ENCODE measurements at places on chromosomes 1 and 21. TPM values are rescaled to one million over a fixed set of nuclear protein-coding genes. Genes with fewer than 3 reads are reported as not detected.

GRCh38 chr1:234618737-234619049 is 8.7 kb upstream of the IRF2BP2 start:
- H3K27ac ChIP-seq: peak overlapping the region; percentile 81
- no peak overlapping the region for H3K4me3 ChIP-seq
- no peak for DNase-seq
- no peaks in the 10 kb centered on the region for H3K27me3 ChIP-seq
- peaks cover 55% of the 10 kb centered on the region for H3K4me1 ChIP-seq

- DNase-seq: no peak
- H3K27me3 ChIP-seq: no peaks in the 10 kb centered on the region
- no peak overlapping the region for H3K27ac ChIP-seq
- H3K36me3 ChIP-seq: no peaks in the 10 kb centered on the region
Observed at GRCh38 chr1:201376464-201377374, 761 bp downstream of the TNNT2 start.

CIART gene
- 10.6 TPM for total RNA-seq

DNA sequence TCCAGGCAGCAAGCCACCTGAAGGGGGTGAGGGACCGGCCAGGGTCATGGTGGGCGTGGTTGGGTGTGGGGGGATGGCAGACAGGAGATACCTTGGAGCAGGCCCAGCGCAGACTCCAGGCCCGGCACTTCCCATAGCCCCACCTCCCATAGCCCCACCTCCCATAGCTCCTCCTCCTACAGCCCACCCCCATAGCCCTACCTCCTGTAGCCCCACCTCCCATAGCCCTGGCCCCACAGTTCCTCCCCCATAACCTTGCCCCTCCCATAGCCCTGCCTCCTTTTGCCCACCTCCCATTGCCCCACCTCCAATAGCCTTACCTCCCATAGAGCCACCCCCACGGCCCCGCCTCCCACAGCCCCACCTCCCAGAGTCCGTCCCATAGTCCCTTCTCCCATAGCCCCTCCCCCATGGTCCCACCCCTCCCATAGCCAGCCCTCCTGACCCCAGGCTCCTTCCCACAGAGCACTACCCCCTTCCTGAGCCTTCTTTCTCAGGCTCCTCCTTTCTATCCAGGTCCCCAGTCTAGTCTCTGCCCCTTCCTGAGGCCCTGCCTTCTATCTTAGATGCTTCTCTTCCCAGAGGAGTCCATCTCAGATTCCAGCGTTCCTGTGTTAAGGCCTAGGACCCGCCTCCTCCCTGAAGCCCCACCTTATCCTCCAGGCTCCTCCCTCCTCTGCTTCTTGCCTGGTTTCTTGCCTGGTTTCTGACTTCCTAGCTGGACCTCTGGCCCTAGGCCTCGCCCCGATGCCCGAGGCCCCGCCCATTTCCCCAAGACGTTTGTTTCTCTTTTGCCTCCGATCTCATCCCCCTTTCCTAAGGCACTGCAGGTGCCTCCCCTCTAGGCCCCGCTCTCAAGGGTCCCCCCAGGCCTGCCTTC is 46.8 kb downstream of the PTPRU start:
- no peaks in the 10 kb centered on the region for H3K27me3 ChIP-seq
- H3K4me1 ChIP-seq: no peaks in the 10 kb centered on the region
- no peak overlapping the region for H3K4me3 ChIP-seq
- peaks cover 15% of the 10 kb centered on the region for H3K36me3 ChIP-seq

LCE2B gene
- not detected for total RNA-seq

- no peaks in the 10 kb centered on the region for H3K27me3 ChIP-seq
- H3K4me1 ChIP-seq: peaks cover 6% of the 10 kb centered on the region
- peak overlapping the region; percentile 37 for H3K27ac ChIP-seq
- peak; percentile 75 for DNase-seq
- H3K4me3 ChIP-seq: no peak overlapping the region
Observed at GRCh38 chr1:36342426-36343185, 19.2 kb upstream of the EVA1B start.

GRCh38 chr1:113321771-113322387 is 68.4 kb upstream of the MAGI3 start:
- H3K4me3 ChIP-seq: no peak overlapping the region
- H3K4me1 ChIP-seq: no peaks in the 10 kb centered on the region
- DNase-seq: no peak
- peak overlapping the region; percentile 51 for H3K27ac ChIP-seq
- no peaks in the 10 kb centered on the region for H3K27me3 ChIP-seq

GRCh38 chr1:74197255-74197654 is 721 bp downstream of the LRRIQ3 start:
- peak overlapping the region; percentile 61 for H3K4me3 ChIP-seq
- DNase-seq: no peak
- H3K27ac ChIP-seq: peak overlapping the region; percentile 86
- no peaks in the 10 kb centered on the region for H3K27me3 ChIP-seq
- peaks cover 13% of the 10 kb centered on the region for H3K4me1 ChIP-seq
- peaks cover 12% of the 10 kb centered on the region for H3K36me3 ChIP-seq

DNA sequence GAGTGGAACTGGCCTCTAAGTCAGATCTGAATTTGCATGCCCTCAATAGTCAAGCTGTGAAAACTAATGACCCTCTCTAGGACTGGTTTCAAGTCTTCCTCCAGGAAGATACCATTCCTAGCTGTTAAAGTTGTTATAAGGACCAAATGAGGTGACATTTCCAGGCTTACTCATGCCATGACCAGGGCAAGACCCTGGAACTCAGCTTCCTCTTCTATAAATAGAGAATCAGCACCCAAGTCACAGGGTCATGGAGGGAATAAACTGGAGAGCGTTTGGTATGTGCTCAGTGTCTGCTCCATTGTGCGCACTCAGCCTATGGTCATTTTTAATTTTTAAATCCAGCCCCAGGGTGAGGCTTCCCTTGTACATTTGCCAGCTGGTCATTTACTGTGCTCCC is 2.5 kb downstream of the S100A9 start:
- H3K4me3 ChIP-seq: no peak overlapping the region
- DNase-seq: no peak
- peaks cover 17% of the 10 kb centered on the region for H3K4me1 ChIP-seq
- no peak overlapping the region for H3K27ac ChIP-seq
- no peaks in the 10 kb centered on the region for H3K27me3 ChIP-seq

- no peak overlapping the region for H3K4me3 ChIP-seq
- H3K27ac ChIP-seq: no peak overlapping the region
- peaks cover 29% of the 10 kb centered on the region for H3K36me3 ChIP-seq
- peaks cover 4% of the 10 kb centered on the region for H3K4me1 ChIP-seq
- H3K27me3 ChIP-seq: no peaks in the 10 kb centered on the region
Observed at GRCh38 chr1:235990330-235990795, 74.5 kb downstream of the NID1 start.

DNA sequence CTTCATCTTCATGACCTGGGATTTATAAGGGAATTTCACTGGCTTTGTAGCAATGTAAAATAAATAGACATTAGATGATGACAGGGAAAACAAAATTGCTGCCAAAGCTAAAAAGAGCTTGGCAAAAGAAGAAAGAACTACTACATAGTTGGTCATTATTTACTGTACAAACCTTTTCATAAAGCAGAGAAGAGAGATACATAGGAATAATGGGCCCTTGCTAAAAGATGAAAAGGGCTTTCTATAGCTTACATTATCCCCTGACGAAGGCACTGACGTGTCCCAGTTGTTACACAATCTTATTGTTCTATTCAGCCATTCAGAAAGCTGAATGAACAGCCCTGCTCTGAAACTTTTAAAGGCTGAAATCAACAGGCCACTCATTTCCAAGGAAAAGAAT is 57.1 kb downstream of the ZC3H11B start:
- no peaks in the 10 kb centered on the region for H3K27me3 ChIP-seq
- DNase-seq: no peak
- H3K4me3 ChIP-seq: no peak overlapping the region
- no peak overlapping the region for H3K27ac ChIP-seq
- no peaks in the 10 kb centered on the region for H3K4me1 ChIP-seq

KCND3 gene
- 6.3 TPM for total RNA-seq

DNA sequence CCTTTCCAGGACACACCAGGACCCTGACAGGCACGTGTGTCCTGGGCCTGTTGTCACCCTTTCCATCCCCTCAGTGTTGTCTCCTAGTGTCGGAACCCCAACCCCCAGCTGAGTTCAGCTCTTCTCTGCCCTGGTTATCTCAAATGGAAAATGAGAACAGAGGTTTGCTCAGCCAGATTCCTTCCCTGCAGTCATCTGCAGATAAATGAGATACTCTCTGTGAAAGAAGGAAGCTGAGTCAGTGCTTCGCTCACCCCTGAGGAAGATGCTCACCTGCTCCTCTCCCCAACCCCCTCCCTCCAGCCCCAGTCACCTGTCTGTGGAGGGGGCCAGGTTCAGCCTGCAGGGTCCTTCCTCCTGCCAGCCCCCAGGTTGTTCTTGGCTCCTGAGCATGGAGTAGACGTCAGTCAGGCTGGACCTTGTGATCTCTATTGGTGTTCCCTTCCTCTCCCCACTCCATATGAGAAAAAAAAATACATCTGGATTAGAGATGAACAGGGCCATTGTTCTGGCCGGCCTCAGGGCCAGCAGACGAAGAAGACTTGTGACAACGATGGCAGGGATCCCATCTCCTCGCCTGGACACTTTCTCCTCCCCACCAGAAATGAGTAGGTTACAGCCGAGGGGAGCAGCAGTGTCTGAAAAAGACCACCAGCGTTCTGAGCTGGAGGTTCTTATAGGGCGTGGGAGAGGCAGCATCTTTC is 20.9 kb downstream of the PHGDH start:
- peaks cover 5% of the 10 kb centered on the region for H3K36me3 ChIP-seq
- no peak overlapping the region for H3K4me3 ChIP-seq
- H3K27me3 ChIP-seq: no peaks in the 10 kb centered on the region
